Epithelial cell of proximal tubule (primary cell): ENCODE measurements at places on chromosomes 5 and 9. TPM values are rescaled to one million over a fixed set of nuclear protein-coding genes. Genes with fewer than 3 reads are reported as not detected.

DNA sequence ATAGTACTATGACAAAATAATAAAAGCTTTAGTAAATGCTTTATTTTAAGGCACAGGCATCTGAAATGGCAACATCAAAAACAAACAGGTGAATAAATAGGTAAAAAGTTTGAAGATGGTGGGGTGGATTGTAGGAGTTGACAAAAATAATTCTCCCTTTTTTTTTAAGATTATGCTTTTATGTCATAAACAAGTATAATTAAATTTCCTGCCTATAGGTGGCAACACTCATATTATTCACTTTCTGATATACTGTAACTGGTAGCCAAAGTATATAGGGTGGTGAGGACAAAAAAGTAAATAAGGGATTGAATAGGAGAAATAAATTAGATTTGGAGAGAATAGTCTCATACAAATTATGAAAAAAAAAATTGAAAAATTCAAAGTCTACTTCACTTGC is 120.0 kb upstream of the ACOT12 start:
- no peak for DNase-seq

DNA sequence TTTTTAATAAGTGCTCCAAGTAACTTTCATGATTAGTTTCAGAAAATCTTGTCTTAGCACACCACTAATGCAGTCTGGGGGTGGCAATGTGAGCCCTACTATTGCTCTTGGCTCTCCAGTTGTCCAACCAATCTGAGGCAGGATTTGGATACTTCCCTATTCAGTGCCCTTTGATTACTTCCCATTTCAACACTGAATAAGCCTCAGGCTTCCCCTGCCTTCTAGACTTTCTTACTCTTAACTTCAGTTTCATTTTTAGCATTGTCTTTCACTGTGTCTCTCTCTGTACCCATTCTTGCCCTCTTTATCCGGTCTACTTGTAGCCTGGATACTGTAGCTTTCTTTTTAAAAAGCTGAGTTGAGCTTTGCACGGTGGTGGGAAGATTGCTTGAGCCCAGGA is 186.1 kb downstream of the C9orf152 start:
- no peak for DNase-seq

DNA sequence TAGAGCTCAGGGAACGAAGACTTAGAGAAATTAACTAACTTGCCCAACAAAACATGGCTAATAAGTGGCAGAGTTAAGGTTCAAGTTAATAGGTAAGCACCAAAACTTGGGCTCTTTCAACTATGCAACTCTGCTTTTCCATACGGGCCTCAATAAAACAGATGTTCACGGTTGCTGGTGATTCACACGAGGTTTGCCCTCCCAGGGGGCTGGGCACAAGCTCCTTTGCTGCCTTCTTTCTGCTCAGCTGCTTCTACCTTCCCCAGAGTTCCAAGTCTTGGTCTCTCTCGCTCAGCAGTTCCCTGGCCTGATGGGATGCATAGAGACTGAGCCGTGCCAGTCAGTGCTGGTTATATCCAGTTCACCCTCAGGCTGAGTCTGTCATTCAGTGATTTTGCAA is 217.9 kb downstream of the SREK1 start:
- peak; percentile 42 for DNase-seq

The GPX3 gene
- 9.3 and 10.9 TPM in 2 replicates for total RNA-seq

GRCh38 chr9:37650299-37650872 is 368 bp upstream of the FRMPD1 start:
- DNase-seq = no peak

- DNase-seq = no peak
Measured at GRCh38 chr9:10371824-10372223, 241.0 kb downstream of the PTPRD start.

DNA sequence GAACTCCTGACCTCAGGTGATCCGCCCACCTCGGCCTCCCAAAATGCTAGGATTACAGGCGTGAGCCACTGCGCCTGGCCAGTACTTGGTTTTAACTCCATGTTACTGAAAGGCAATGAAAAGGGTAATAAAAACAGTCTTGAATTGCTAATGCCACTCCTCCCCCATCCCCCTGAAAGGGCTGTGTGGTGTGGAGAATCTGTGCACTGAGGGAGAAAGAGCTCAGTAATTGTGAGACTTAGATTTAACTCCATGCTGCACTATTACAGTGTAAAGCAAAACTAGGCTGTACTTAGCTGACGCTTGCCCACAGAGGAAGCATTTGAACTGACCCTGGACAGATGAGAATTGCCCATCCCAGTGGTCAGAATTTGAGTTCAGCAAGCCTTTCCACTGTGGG is 1662.4 kb upstream of the ACO1 start:
- no peak for DNase-seq

The ADAMTS16 gene
- under 0.01 and 0.22 TPM in 2 replicates for total RNA-seq

DNA sequence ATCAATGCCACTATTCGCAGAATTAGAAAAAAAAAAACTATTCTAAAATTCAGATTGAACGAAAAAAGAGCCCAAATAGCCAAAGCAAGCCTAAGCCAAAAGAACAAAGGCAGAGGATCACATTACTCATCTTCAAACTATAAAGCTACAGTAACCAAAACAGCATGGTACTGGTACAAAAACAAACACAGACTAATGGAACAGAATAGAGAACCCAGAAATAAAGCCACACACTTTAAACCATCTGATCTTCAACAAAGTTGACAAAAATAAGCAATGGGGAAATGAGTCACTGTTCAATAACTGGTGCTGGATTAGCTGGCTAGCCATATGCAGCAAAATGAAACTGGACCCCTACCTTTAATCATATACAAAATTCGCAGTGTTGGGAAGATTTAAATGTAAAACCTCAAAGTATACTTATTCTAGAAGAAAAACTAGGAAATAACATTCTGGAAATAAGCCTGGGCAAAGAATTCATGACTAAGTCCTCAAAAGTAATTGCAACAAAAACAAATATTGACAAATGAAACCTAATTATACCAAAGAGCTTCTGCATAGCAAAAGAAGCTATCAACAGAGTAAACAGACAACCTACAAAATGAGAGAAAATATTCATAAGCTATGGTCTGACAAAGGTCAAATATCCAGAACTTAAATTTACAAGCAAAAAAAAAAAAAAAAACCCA is 153.7 kb downstream of the NDUFS4 start:
- no peak for DNase-seq

The TEK gene
- total RNA-seq = not detected in 2 replicates

DNA sequence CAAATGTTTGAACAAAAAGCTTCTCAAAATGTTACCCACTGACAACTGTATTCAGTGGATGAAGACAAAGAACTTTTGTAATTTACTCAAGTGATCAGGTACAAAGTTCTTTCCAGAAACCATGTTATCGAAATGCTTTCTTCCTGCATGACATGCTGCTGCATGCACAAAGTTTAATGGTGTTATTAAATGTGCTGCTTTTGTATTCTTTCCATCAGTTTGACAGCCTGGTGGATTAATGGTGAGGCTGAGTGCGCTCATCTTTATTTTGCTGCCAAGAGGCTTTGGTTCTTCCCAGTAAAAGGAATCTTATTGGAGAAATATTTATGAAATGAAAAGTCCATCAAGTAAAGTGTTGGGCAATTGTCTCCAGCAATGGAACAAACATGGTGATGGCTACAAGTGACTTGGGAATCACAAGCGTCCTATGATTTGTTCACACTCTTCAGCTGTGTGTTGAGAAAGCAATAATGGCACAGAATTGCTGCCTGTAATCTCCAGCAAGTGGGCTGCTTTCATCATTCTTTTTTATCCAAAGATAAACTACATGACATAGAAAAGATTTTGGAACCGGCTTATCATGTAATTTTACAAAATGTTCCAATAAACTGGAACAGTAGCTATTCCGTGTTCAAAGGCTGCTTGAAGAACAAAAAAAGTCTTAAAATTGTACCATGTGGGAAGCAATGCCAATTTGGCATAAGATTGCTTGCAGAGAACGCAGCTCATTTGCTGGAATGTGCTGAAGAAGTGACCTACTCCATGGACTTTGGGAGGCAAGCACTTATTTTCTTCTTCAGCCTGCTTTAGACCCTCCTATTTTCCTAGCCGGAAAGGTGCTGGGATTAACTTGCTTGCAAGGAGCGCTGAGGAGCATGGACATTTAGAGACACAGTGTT is 153.1 kb downstream of the HSD17B3 start:
- DNase-seq = no peak
